ENCODE measurements at places on chromosomes 7 and 10.

- DNase-seq, result no peak
Measured at GRCh38 chr10:77430530-77430929, 207.1 kb downstream of the KCNMA1 start.

GRCh38 chr10:16952080-16952479 is 134.9 kb upstream of the RSU1 start:
- DNase-seq, result no peak

GRCh38 chr10:113554214-113554613 is 1.4 kb downstream of the HABP2 start:
- no peak for DNase-seq

DNA sequence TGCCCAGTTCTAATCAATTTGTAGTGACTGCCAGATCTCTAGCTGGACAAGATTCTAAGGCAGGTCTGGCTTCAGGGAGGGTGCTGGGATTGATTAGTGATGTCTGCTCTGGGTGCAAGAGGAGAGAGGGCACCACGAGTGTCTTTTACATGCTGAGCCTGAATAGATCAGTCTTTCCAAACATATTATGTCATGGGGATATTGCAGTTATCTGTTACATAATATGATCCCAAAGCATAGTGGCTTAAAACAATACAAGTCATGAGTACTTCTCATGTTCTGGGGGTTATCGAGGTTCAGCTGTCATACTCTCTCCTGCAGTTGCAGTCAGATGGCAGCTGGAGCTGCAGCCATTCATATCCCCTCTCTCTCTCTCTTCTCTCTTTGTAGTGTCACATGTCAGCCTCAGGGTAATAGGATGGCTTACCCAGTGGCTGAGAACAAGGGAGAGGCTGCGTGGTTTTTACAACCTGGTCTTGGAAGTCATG is 26.0 kb downstream of the SLC29A3 start:
- no peak for DNase-seq

DNA sequence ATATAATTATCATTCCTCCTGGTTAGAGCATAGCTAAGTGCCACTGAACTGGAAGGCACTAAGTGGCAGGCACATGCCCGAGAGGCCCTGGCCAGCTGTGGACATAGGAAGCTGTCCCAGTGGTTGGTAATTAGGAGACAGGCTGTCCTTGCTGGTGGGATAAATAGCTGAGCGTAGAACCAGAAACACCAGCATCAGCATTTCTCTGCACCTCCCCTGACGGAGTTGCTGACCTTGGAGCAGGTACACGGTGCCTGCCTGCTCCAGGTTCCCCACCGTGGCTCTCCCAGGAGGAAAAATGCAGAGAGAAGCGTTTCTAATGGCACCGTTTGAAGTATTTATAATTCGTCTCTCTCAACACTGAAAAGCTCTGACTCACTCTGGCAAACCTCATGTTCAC is 5.6 kb upstream of the ABLIM1 start:
- no peak for DNase-seq

- no peak for DNase-seq
Measured at GRCh38 chr10:15341502-15342128, 29.5 kb downstream of the FAM171A1 start.

DNA sequence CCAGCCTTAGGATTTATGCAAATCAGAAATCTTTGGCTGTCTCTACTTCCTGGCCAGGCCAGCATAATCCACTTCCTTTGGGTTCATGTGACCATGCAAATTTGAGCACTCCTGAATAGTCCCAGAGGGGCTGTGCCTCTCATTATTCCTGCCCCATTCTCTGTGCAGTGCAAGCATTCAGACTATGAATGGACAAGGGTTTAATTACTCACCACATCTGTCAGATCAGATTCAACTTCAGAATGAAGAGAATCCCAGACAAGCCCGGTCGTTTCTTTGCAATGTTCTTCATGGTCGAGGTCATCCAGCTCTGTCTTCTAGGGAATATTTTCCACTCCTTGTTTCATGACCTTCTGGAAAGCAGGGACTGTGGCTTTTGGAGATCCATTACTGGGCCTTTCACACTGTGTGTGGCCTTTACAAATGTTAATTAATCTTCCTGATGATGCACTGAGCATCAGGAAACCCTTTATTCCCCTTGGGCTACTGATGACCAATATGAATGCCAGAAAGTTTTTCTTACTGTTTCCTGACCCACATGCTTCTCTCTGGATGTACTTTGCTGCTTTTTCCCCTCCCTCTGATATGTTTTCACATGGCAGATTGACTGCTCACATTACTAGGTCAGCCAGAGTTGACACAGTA is 217.6 kb upstream of the TCF7L2 start:
- no peak for DNase-seq

DNA sequence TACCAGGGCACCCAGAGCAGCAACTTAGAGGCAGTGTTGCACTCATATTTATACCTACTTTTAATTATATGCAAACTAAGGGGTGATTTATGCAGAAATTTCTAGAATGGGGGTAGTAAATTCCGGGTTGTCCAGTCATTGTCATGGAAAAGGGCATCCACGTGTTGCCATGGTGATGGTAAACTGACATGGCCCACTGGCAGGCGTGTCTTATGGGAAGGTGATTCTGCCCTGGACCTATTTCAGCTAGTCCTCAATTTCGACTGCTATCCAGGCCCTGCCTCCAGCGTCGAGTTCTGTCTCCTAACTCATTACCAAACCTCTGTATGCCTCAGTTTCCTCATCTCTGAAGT is 12.8 kb downstream of the SNX8 start:
- no peak for DNase-seq

DNA sequence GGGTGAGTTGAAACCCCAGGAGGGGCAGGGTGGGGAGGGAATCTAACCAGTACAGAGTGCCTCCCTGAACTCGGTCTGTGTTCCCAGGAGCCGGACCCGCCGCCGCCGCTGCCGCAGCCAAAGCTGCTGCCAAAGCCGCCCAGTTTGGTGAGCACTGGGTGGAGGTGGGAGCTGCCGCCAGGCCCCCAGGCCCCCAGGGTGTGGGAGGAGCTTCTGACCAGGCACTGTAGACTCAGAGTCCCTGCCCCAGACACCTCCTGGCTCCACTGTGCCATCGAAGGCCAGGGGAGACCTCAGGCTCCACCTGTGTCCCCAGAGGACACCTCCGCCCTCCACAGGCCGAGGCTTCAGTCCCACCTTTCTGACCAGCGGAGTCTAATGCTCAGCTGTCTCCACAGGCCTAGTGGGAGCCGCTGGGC is 20.4 kb upstream of the LIMK1 start:
- DNase-seq, result no peak

Data from Calu3 (cell line).